ENCODE measurements at places on chromosomes 12 and 14.

DNA sequence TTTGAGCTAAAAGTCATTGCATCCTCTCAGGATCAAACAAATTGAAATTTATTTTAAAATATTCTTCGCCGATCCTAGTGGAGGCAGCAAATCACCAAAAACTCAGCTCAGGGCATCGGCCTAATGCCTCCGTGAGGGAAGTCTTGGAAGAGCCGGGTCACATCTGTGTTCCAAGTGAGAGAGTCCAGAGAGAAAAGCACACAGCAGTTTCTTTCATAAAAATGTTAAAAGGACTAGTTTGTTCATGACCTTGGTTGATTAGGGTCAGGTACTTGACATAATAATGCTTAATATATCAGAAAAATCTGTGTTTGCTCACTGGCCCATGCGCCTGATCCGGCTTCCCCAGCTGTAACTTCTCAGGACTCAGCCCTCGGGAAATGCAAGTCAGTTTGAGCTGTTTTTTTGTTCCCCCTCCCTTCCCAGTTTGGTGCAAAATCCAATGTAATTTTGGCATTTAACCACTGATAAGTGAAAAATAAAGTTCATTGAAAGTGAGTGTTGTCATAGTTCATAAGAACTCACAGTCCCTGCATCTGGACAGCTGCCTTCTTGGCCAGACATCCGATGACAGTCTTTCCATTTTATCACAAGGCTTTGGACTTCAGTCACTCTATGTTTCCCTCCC, 161.7 kb downstream of the CAND1 start:
- no peak for DNase-seq

GRCh38 chr12:95218150-95219133, 835 bp downstream of the VEZT start:
- DNase-seq = peak; percentile 53

DNA sequence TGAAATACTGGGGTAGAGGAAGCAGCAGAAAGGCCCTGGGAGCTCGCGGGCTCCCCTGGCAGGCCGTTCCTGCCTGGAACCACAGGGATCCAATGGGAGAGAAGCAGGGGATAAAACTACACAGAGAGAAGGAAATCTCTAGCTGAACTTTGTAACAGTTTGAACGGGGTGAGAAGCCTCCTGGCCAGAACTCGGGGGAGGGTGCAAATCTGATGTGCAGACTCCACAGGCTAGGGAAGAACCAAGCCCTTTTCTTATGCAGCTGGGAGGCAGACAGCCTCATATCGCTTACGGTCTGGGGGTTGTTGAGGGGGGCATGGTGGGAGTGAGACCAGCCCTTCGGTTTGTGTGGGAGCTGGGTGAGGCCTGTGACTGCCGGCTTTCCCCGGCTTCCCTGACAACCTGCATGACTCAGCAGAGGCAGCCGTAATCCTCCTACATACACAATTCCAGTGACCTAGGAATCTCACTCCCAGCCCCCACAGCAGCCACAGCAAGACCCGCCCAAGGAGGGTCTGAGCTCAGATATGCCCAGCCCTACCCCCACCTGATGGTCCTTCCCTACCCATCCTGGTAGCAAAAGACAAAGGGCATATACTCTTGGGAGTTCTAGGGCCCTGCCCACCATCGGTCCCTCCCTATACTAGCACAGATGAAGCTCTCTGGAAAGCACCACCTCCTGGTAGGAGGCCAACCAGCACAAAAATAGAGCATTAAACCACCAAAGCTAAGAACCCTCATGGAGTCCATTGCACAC, 143.0 kb downstream of the TMTC1 start:
- no peak for DNase-seq

GRCh38 chr12:26535826-26536225, 297.2 kb downstream of the ITPR2 start:
- no peak for DNase-seq

DNA sequence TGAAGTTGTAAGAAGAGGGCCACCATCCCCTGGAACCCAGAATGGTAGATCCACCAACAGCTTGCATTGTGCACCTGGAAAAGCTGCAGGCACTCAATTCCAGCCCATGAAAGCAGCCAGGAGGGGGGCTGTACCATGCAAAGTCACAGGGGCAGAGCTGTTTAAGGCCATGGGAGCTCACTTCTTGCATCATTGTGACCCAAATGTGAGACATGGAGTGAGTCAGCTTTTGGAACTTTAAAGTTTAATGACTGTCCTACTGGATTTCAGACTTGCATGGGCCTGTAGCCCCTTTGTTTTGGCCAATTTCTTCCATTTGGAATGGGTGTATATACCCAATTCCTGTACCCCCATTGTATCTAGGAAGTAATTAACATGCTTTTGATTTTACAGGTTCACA, 50.8 kb downstream of the SLC16A7 start:
- no peak for DNase-seq

- no peak for DNase-seq
Measured at GRCh38 chr14:69610020-69610873, 1.1 kb upstream of the SUSD6 start.

GRCh38 chr14:89409961-89410360, 7.1 kb downstream of the FOXN3 start:
- no peak for DNase-seq

GRCh38 chr12:6916426-6917200, 2.2 kb downstream of the ENO2 start:
- DNase-seq = no peak

DNA sequence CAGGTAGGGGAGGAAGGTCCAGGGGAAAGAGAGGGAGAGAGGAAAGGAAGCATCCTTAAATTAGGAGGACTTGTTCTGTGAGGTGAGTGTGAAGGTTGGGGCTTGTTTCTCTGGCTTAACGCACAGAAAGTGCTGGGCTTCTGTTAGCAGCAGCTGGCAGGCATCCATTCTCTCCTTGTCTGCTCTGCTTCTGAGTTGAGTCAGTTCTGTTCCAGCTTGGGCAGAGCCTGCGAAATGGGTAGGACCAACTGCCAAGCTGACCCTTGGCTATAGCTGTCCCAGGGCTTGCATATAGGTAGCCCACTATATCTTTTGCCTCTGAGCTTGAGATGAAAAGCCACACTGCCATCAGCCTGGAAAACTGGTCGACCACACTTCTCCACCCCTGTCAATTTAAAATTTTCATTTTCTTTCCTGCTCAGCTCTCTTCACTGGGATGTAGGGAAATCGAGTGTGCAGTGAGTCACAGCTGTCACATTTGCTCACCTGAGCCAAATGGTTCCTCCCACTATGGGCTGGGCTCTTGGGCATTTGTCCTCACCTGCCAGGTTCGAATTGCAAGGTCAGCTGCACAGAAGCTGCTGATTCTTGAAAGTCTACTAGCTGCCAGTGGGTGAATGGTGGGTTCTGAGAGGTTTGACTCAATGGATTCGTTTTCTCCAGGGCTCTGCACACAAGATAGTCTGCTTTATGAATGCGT, 256.4 kb upstream of the PWP1 start:
- DNase-seq = peak; percentile 61

DNA sequence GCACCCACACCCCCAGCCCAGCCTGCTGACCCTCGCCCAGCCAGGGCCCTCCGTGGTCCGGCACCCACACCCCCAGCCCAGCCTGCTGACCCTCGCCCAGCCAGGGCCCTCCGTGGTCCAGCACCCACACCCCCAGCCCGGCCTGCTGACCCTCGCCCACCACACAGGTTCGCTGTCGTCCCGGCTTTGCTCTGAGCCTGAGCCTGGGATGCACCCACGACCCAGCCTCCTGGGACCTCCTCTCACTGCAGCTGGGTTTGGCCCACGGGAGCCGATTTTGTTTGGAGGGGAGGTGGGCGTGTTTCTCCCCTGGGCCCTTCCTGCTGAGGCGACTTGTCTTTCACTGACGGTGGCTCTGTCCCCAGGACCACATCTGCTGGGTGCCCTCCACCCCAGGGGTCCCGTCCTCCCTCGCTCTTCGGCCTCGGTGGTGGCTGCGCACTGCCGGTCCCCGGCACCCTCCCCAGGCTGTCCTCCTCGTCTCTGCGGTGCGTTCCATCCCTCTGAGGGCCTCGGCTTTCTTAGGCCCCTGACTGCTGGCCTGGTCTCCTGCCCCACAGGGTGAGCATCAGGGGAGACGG, 83.8 kb downstream of the GALNT9 start:
- DNase-seq = no peak

DNA sequence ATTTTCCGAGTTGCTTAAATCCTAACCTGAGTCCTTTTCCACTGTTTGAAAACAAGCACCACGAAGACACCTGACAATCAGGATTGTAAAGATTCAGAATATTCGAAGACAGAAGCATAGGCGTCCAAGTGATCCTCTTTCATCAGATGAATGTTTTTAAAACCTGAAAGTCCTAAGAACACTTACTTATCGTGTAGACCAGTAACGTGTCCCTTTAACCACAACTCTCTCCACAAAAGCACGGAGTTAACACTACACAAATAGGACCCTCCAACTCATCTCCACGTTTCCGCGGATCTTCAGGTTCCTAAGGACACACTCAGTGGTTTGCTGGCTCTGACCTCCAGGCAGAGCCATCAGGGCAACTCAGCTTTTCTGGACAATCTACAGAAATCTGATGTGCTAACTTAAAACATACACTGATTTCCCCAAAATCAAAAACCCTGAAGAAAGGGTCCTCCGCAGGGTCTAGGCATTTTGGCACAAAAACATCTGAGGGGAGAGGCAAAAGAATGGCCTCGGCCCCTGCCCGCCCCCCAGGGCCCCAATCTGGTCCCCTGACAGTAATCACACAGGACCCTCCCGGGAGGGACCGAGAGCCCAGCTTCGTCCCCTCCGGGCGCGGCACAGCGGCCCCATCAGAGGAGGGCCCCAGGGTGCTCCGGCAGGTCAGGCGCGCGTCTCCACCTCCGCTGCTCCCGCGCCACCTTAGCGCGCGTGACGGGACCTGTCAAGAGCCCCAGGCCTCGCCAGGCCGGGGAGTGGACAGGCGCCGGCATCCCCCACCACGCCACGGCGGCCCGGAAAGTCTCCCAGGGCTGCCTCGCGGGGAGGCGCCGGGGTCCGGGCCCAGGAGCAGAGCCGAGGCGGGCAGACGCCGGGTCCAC, 925 bp downstream of the DICER1 start:
- peak; percentile 23 for DNase-seq

DNA sequence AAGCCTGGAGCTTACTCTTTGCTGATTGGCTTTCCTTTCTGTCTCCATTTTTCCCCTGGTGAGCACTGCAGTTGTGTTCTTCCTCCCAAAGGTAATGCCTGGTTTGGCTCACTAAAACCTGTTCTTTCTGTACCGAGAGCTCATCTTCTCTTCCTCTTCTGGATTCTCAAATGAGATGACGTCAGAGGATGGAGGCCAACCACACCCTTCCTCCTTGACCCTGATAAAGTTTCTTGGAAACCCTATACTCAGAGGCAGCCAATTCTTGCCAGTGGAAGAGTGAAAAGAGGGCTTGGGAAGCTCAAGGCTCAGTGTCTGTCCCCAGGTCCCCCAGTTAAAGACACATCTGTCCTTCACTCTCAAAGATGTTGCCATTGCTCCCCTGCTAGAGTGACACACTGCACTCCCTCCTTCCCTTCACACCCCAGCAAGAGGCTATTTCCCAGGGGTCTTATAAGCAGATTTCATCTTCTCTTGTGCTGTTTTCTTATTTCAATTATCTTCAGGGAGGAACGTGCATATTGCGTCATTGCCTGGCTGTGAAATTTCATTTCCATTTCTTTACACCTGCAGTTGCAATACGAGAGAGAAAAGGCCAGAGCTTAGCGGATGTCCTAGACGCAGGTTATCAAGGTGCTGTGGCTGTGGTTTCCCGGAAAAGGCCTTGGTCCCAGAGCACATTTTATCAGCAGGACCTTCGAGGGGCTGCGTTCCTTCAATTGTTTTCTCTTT, 27.3 kb downstream of the NTF3 start:
- DNase-seq = no peak

DNA sequence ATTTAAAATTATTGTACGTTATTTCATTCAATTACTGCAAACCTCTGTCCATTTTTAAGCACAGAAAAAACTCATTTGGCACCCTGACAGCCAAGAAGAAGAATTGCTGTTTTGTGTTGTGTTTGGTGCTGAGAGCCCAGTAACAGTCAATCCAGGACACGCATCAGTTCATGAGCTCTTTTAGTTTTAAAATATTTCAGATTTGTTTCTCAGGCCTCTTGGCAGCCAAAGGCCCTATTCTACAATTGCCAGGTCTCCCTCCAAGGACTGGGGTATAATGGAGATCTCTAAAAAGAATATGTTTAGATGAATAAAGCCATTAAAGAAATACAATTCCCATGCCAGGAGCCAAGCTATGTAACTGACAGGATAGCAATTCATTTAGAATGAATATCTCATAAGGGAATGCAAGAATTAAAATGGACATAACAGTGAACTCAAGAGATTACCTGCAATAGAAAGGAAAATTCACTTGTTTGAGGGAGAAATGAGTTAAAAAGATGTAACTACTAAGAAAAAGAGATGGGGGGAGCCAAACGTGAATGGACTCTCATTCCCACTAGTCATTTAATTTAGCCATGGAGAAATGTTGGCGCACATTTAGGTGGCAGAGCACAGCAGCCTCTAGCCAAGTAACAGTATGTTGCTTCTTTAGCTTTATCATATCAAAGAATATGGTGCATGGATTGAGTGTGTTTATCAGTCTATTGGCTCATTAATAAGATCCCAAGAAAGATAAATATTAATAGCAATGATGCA, 140.6 kb upstream of the PELI2 start:
- DNase-seq = no peak

DNA sequence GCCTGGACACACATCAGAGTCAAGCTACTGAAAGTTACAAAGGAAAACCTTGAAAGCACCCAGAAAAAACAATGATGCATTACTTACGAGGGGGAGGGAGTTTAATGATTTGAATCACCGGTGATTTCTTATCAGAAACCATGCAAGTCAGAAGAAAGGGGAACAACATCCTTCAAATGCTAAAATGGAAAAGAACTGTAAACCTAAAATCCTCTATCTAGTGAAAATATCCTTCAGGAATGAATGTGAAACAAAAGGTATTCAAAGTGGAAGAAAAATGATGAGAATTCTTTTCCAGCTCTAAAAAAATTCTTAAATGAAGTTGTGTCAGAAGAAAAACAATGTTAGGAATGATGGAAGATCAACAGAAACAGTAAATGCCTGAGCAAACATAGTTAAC, 16.8 kb downstream of the SCAF11 start:
- DNase-seq = no peak

DNA sequence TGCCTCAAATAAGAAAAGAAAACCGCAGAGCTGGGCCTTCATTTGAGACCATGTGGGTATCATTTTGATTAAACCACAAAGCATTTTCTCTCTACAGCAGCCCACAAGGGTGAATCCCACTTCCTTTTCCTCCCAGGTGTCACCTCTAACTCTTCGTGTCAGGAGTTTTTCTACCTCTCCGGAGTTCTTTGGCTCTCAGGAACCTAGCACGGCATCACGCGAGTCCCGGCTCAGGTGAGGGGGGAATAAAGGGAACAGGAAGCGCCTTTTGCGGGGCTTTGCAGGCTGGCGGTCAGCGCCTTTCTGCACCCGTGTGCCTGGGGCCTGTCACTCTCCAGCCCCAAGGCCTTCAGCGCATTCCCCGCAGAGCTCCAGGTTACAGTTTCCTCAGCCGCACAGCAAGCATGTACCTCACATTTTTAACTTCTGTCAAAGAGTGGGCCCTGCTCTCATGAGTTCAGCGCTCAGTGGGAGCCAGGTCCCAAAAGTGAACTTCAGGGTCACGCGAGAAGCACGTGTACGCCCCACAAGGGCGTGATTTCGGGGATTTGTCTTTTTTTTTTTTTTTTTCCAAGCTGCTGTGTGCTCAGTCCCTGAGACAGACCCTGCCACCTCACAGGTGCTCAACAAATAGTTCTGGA, 740 bp upstream of the PRPF40B start:
- no peak for DNase-seq

Measured in NCI-H510A (cell line).